SHP77 (cell line): ENCODE measurements at places on chromosomes 4 and X.

DNA sequence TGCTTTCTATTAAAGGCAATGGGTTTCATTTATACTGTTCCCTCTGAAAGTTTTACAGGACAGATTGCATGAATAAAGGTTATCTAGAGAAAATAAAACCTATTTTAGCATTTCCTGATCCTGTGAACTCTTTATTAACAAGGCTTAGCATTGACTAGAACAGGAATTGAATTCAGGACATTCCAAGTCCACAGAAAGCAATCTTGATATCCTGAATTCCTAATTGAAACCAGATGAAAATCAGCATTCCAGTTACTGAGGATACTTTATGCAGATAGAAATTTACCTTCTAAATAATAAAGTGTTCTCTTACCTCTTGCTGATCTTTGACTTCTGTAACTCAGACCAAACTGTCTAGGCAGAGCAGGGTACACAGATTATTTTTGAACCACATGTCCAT is 151.4 kb downstream of the ZNF518B start:
- no peak for DNase-seq

- no peak for DNase-seq
Measured at GRCh38 chrX:71543316-71543715, 10.4 kb downstream of the OGT start.

DNA sequence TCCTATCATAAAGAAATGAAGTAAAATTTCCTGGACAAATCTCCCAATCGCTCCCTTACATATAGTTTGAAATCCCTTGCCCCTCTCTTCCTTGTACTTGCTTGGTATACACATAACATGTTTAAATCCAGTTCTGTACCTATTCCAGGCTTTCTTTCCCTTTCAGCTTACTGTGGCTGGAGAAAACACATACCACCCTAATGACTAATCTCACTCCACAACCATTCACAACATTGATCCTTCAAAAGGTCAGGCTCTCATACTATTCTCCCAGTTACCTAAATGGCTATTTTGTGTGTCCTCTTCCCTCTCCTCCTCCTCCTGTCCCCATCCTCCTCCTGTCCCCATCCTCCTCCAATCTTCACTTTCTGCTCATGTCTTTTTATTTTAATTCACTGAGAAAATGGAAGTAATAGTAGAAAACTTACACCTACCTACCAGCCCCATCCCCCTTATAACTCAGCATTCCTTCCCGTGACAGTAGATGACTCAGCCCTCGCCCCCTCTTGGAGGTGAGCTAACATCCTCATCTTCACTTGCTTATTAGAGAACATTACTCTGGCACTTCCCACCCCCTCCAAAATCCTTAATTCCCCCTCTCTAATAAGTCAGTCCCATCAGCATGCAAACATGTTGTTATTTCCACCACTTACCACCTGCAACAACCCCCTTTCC is 77.5 kb downstream of the IL15 start:
- no peak for DNase-seq

GRCh38 chr4:186226521-186227189 is 652 bp upstream of the KLKB1 start:
- DNase-seq = no peak

DNA sequence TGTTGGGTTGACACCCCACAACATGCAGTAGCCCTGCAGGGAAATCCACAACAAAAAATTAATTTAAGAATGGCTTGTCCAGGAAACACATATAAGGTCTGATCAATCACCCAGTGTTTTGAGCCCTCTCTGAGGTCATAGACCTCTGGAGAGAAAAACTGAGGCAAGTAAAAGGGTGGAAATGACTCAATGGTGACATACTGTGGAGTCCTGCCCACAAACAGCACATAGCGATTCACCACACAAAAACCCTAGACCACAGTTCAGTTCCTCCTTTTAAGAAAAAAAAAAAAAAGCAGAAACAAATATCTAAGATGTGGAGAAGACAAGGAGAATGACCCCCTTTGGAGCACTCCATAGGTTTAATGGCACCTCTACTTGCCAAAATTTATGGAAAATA is 2691.0 kb downstream of the PCDH7 start:
- DNase-seq = no peak

GRCh38 chr4:41913509-41913908 is 21.7 kb upstream of the TMEM33 start:
- DNase-seq = no peak

DNA sequence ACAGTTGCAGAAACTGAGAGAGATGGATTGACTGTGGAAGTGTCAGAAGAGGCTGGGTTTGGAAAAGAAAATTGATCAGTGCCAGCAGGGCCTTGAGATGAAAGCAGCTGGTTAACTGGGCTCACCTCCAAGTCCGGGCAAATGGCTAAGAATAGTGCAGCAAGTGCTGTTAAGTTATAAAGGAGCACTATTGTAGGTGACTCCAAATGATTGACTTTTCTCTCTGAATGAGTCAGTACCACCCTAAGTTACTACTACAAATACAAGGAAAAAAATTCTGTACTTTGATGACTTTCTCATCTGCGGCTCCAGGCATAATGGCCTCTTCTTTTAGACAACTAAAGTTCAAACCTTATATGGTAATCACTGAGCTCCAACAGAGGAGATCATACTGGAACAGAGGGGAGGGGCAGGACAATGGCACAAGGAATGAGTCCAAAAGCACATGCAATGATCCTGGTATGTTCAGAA is 733.4 kb upstream of the INTU start:
- no peak for DNase-seq

GRCh38 chr4:155667222-155667567 is 547 bp downstream of the GUCY1A1 start:
- peak; percentile 24 for DNase-seq

- DNase-seq = no peak
Measured at GRCh38 chr4:126838941-126839679, 793.6 kb upstream of the INTU start.

DNA sequence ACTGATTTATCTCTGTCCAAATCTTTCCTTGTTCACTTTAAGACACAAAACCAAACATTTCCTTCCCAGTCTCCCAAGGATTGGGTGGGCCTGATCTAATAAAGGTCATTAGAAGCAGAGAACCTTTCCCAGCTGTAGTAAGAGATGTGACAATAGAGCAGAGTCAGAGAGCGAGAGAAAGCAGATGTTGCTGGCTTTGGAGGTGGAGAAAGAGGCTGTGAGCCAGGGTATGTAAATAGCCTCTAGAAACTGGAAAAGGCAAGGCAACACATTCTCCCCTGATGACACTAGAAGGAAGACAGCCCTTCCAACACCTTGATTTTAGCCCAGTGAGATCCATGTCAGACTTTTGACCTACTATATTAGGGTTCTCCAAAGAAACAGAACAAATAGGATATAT is 337.5 kb upstream of the CASK start:
- DNase-seq = no peak

- DNase-seq = no peak
Measured at GRCh38 chr4:153189016-153189801, 15.0 kb upstream of the TRIM2 start.

- no peak for DNase-seq
Measured at GRCh38 chr4:11799196-11799595, 370.5 kb upstream of the HS3ST1 start.

DNA sequence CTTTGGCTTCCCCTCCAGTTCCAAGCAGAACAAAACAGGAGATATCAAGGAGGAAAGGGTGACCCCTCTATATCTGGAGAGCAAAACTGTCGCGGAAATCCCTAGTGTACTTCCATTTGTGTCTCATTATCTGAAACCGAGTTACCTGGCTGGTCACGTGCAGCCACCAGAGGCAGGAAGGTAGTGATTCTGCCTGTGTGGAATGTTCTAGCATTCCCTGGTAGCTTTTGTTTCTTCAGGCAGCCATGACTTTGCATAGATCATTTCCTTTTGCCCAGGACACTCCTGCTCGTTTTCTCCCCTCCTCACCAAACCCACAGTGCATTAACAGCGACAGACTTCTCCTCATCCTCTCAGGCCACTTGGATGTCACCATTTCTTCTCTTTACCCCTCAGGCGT is 107.9 kb downstream of the PTTG2 start:
- DNase-seq = no peak
